ENCODE measurements at places on chromosomes 1 and 21.

GRCh38 chr1:1538334-1538733 is 2.1 kb downstream of the TMEM240 start:
- no peak for DNase-seq

DNA sequence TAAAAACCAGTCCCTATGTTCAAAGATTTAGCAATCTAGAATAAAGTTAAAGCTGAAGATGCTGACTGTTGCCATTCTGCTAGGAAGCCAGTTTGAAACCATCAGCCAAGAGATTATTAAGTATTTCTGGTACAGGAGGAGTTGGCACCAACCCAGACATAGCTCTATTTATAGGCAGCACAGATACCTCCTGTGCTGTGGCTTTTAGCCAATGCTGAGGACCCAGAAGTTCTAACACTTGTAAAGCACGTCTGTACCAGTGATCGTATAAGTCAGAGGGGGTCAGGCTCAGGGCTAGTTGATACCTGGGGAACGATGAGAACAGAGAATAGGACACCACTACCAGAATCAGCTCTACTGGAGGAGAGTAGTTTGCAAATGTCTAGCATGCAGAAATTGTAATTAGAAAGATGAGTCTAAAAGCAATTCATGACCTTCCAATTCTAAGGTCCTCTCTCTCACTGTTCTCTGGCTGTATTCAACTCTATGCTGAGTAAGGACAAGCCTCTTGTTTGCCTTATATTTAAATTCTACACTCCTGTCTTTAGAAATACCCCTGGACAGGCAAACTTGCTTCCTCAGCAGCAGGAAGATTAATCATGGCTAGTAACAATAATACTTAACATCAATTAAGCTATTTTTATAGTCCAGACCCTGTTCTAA is 96.8 kb upstream of the PALMD start:
- no peak for DNase-seq

GRCh38 chr1:77542813-77543420 is 139.5 kb downstream of the ZZZ3 start:
- DNase-seq, result no peak

- no peak for DNase-seq
Measured at GRCh38 chr1:184034761-184035379, 2.7 kb downstream of the COLGALT2 start.

DNA sequence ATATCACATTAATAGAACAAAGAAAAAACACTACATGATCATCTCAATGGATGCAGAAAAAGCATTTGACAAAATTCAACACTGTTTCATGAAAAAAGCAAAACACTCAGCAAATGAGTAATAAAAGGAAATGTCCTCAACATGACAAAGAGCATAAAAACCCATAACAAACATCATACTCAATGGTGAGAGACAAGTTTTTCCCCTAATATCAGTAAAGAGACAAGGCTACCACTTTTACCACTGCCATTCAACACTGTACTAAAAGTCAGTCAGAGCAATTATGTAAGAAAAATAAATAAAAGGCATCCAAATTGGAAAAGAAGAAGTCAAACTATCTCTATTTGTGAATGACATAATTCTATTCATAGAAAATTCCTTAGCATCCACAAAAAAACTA is 64.3 kb downstream of the ZNF644 start:
- DNase-seq, result no peak

GRCh38 chr21:24759348-24760075 is 847.8 kb downstream of the MRPL39 start:
- no peak for DNase-seq

DNA sequence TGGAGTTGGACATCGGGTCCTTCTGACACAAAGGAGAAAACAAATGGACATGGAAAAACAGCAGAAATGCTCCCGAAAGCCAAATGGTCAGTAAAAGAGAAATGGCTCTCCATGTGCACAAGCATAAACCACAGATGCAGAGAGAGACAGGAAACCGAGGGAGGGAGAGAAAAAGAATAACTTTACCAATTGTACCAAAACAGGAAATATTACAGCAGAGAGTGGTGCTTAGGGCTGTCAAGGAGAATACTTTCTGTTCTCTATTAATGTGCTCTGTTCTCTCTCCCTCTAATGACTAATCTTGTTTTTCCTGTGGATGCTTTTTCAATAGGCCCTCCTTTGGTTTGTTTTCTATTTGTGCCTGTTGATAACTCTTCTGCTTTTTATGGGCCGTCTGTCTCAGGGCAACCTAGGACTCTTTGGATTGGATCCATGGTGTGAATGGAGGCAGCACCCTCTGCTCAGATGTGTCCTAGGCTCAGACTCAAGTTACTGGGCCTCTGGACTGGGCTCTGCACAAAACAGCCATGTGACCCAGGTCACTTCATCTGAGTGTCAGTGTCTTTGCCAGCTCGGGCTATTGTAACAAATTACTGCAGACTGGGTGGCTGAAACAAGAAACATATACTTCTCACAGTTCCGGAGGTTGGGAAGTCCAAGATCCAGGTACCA is 663.0 kb downstream of the NPHP4 start:
- DNase-seq, result no peak

- DNase-seq, result no peak
Measured at GRCh38 chr1:221998781-221999180, 256.9 kb upstream of the DUSP10 start.

- DNase-seq, result no peak
Measured at GRCh38 chr1:76669624-76670315, 197.5 kb upstream of the ST6GALNAC5 start.

GRCh38 chr21:15254111-15254510 is 189.3 kb upstream of the NRIP1 start:
- no peak for DNase-seq
